ENCODE measurements at places on chromosomes 4 and X.
A peak's percentile ranks its signal among the peaks of the same experiment; 100 is the strongest.

DNA sequence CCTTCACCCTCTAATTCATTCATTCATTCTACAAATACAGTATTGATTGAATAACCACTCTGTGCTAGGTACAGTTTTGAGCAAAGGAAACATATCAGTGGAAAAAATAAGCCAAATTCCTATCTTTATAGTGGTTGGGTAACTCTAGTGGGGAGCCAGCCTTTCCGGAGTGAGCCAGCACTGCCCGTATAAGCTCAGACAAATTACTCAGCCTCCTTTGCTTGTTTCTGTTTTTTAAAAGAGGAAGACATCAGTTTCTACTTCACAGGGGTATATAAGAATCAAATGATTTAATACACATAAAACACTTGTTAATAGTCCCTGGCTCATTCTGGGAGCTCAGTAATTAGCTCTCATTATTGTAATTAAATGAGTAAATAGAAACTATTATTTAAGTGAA is 238.2 kb upstream of the MAD2L1 start:
- DNase-seq: no peak

- no peak for DNase-seq
Observed at GRCh38 chr4:53321151-53321983, 44.5 kb downstream of the SCFD2 start.

GRCh38 chr4:162356181-162356580 is 192.4 kb upstream of the FSTL5 start:
- DNase-seq: no peak

DNA sequence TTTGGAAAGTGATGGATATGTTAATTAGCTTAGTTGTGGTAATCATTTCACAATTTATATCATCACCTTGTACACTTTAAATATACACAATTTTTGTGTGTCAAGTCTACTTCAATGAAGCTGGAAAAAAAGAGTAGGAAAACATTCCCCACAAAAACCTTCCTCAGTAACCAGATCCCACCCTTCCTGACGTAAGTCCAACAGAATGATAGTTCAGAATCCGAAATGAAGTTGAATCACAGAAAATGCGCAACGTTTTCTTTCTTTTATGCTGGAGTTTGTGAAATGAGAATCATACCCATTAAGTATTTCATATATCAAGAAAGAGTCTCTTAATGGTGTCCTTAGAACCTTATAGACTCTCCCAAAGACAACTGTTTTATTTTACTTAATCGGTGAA is 292.9 kb downstream of the USP46 start:
- no peak for DNase-seq

DNA sequence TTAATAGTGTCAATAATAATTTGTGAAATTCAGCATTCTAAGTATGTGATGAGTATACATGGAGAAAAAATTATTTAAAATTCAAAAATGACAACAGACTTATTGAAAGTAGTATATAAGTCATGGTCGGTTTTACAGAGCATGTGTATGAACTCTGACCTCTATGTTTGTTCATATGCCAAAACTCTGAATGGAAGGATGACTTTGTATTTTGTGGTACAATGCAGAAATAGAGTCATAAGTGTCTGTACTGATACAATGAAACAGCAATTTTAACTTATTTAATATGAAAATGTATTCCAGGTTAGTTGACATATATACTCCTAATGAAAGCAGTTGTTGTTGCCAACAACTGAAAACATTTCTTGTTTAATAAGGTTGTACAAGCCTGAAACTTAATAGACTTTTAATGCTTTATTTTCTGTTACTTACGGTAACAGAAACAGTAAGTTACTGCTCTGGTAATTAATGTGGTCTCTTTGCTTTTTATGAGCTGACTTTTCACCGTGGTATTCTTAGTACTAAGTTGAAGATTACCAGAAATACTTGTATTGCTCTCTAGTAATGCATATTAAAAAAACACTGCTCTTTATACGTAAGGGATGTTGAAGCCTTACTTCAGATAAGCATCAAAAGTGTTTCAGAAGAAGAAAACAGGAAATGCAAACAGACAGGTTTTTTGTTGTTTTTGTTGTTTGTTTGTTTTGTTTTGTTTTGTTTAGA is 1.9 kb downstream of the UBE2K start:
- peak; percentile 42 for DNase-seq

- no peak for DNase-seq
Observed at GRCh38 chr4:152942346-152942745, 6.2 kb downstream of the FHDC1 start.

GRCh38 chr4:98778206-98778605 is 119.8 kb upstream of the TSPAN5 start:
- no peak for DNase-seq

GRCh38 chr4:89823416-89823815 is 13.5 kb downstream of the SNCA start:
- DNase-seq: no peak

DNA sequence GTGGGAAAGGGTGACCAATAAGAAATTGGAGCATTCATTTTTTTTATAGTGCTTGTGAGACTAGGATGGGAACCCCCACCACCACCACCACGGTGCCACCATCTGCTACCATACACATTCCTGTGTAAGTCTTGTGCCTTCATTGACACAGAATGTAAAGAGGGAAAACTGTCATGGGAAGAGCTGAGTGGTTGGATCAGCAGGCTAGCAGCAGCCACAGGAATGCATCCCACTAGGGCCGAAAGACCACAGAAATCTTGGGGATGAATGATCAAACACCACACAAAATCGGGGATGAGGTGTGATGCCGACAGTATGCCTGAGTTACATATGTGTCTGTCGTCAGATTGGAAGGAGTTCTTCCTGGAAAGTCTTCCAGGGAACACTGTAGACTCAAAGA is 69.2 kb downstream of the SRPX start:
- no peak for DNase-seq

DNA sequence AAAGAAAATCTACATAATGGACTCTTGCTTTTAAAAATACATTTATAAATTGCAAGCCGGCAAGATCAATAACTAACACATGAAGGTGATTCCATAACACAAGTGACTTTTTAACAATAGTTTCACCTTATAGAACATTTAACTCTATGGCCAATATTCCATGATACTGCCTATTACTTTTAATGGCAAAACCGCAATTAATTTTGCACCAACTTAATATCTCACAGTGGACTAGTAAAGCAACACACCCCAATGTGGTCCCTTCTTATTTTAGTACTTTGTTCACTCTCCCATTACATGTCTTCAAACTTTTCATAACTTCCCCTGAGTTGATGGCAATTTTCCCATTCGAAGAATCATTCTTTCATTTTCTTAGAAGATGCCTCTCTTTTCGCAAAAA is 351.6 kb upstream of the F9 start:
- DNase-seq: no peak

DNA sequence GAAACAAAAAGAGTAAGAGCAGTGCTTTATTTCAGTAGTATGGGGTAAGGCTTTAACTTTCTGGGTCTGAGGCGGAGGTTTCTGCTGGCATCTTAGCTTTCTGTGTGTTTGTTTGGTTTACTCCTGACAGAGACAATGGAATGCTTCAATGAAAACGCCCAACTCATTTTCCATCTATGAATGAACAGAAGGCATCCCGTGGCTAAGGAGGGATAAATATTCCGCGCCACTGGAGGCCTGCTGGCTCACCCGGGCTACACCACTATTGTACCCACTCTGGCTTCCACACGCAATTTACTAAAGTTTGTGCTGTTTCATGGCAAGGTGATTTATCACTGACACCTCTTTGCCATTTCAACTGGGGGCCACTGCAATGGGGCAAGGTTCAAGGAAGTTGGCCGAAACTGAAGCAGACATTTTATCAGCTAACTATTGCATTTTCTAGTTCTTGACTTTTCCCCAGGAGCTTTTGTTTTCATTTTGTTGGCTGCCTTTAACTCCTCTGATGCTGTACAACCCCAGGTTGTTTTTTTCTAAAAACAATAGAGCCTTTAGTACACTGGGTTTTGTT is 32.8 kb upstream of the PPARGC1A start:
- DNase-seq: no peak

DNA sequence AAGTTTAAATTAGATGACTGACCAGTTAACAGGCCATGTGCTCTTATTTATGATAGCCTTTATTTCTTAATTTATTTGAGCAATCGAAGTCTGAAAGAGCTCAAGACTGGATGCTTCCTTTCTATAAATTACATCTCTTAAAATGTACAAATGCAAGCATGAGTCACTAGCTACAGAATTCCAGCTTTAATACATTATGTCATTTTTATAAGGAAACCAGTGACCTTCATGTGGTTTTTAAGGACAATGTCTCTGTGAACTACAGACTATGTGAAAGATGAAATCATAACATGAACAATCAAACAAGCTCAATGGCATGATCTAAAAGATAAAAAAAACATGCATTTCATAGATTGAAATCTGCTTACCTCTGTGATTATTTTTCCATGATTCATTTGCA is 15.4 kb downstream of the HTR2C start:
- DNase-seq: no peak

GRCh38 chr4:77473509-77473908 is 132.1 kb upstream of the CXCL13 start:
- peak; percentile 4 for DNase-seq

GRCh38 chr4:76673362-76673761 is 224.6 kb downstream of the SOWAHB start:
- no peak for DNase-seq

GRCh38 chrX:53547668-53548067 is 113.5 kb upstream of the HSD17B10 start:
- DNase-seq: no peak

DNA sequence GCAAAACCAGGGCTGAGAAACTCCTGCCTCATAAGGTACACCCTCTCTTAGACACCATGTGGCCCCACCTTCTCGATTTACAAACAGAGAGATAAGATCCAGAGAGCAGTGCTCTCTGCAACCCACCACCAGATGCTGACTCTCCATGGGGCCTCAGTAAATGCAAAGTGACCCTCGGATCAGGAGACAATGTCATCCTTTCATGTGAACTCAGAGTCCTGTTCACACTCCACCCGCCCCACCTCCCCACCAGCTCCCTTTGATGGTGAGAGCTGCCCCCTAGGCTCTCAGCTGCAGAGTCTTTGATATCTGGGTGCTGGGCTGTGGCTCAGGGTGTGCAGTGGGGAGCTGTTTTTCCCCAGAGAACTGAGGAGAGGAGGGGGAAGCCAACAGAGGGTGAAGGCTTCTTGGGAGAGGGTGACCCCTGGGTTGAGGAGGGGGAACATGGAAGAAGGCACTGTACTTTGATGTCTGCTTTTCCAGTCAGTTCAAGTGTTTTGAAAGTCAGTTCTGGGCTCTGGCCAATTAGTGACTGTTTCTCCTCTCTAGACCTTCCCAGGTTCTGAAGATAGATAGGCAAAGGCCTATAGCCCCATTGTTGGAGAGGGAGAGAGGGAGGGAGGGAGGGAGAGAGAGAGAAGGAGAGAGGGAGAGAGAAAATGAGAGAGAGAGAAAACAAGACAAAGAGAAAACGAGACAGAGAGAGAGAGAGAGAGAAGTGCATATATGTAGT is 88.2 kb downstream of the SCD5 start:
- DNase-seq: no peak

GRCh38 chrX:153598541-153599191 is at the start of gene CCNQ:
Gene CCNQ, minus strand, starts transcription at chrX:153599139. Its CDS starts 66 bp downstream, at chrX:153599073.
- peak; percentile 2 for DNase-seq

DNA sequence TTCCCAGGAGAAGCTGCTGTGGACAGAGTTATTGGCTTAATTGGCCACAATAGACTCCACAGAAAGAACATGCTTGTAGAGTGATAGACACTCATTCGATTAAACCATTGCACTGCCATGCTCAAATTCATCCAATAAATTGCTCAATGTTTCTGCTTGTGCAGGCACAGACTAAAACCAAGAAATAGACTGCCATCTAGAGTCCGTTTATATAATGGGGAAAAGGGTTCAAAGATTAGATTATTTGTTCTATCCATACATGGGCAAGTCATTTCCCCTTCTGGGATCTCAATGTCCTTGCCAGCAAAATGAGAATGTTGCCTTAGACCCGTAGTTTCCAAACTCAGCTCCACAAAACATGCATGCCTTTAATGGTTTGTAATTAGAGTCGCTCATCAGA is 8.7 kb downstream of the SMIM10 start:
- DNase-seq: peak; percentile 35

DNA sequence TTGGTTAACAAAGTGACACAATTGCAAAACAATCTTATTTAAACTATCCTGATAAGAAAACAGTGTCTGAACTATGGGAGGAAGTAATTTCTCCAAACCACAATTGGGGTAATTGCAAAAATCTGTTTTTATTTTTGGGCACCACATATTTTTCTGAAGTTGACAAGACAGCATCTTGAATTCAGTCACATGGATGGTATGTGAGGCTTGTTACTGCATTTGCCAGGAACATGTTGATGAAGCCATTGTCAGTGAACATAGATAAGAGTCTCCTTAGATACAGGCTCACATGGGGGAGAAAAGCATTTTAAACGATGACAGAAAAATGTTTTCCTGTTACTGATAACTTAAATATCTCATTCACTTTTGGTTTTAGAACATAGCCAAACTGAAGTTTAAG is 5.5 kb upstream of the USP53 start:
- no peak for DNase-seq

GRCh38 chr4:10082459-10083272 is 33.9 kb downstream of the WDR1 start:
- no peak for DNase-seq

DNA sequence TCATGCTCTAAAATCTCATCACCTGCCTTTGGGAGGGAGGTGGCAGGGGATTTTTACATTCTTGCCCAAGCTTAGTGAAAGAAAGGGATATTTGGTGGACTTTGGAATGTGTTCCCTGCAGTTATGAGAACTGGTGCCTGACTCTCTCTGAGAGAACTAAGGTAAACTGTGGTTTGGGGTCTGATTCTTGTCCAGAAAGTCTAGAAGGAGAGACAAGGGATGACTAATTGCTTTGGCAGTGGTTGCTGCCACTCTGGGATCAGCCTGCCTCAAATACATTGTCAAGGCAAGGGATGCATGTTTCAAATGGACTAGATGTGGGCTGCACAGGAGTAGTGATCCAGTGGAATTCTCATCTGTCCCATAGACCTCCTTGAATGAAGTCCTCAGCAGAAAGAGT is 115.2 kb downstream of the DDIT4L start:
- no peak for DNase-seq

DNA sequence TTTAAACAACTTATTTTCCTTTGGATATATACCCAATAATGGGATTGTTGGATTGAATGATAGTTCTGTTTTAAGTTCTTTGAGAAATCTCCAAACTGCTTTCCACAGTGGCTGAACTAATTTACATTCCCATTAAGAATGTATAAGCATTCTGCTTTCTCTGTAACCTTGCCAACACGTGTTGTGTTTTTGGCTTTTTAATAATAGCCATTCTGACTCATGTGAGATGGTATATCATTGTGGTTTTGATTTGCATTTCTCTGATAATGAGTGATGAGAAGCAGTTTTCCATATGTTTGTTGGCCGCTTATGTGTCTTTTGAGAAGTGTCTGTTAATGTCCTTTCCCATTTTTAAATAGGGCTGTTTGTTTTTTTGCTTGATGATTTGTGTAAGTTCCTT is 155.6 kb upstream of the PITX2 start:
- DNase-seq: no peak

DNA sequence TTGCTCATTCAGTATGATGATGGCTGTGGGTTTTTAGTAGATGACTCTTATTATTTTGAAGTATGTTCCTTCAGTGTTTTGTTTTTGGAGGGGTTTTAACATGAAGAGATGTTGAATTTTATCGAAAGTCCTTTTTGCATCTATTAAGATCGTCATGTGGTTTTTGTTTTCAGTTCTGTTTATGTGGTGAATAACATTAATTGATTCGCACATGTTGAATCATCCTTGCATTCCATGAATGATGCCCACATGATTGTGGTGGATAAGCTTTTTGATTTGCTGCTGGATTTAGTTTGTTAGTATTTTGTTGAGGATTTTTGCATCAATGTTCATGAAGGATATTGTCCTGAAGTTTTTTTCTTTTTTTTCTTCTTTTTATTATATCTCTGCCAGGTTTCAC is 347.4 kb upstream of the EPHA5 start:
- DNase-seq: no peak

GRCh38 chr4:57418133-57418532 is 307.9 kb upstream of the IGFBP7 start:
- no peak for DNase-seq

All from AML-193 (cell line).